ENCODE measurements at places on chromosomes 2 and 18.

DNA sequence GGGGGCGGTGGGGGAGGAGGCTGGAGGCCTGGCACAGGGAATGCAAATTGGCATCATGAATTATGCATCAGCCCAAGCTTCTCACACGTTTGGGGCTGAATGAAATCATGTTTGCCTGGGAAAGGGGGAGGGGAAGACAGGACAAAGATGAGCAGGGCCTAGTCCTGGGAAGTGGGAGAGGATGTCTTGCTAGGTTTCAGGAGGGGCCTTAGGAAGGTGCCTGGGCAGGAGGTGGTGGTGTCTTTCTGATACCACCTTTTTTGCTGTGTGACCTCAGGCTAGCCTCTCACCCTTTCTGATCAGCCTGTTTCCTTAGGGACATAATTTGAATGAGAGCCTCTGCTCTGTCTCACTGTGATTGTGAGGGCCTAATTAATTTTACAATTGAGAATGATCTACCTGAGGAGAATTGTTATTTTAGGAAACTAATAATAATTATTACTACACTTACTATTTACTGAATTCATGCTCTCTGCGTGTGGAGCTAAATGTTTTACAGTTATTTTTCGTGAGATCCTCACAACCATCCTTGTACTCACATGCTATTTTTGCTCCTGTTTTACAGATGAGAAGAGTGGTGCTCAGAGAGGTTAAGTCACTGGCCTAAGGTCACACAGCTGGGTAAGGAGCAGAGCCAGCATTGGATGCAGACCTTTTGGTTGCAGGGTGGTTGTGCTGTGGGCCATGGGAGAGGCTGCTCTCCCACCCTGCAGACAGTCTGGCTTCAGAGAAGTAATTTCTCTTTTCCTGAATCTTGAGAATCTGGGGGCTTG lies 39.6 kb downstream of the INHBB start:
- DNase-seq: no peak

DNA sequence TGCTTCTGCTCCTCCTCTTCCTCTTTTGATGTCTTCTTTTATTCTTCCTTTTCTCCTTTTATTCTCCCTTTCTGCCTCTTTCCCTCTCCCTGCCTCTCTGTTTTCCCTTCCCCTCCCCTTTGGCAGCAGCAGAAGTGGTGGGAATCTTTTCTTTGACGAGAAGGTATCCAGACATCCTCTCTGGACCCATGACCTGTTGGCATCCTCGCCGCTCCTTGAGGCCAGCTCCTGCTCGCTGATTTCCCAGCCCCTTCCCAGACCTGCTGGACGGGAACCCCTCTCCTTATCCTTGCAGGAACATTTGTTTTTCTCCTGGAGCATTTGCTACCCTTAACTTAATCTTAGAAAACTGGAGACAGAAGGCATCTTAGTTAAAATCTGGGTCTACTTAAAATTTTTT lies 130.5 kb downstream of the LPIN1 start:
- no peak for DNase-seq

DNA sequence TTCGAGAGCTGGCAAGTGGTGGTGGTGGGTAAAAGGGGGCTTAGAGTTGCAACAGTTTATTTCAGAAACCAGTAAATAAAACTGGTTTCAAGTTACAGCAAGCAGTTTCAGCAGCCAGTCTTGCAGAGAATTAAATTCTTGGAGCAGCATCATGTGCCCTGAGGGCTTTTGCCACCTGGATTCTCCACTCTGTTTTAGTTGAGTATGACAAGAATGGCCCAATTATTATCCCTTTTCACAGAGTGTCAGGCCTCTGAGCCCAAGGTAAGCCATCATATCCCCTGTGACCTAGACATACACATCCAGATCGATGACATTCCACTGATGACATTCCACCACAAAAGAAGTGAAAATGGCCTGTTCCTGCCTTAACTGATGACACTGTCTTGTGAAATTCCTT lies 72.8 kb upstream of the FANCL start:
- DNase-seq: no peak

GRCh38 chr2:184532551-184532950 lies 65.8 kb upstream of the ZNF804A start:
- no peak for DNase-seq

- no peak for DNase-seq
These were observed 34.7 kb upstream of the CALCRL start for GRCh38 chr2:187482796-187483195.

GRCh38 chr2:238872026-238872425 lies 24.1 kb downstream of the TWIST2 start:
- DNase-seq: no peak

DNA sequence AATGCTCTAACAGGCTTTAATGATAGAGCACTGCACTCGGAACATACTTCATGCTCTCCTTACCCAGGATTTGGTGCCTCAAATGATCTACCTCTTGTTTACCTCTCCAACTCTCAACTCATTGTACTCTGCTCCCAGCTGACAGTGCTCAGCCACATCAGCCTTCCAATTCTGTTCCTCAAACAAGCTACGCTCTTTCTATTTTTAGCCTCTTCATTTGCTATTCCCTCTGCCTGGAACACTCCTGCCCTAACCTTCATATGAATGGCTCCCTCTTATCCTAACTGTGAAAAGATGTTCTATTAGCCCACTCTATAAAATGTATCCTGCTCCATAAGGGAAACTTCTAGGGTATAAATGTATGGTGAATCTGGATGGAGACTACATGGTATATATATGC lies 42.5 kb downstream of the PIGN start:
- DNase-seq: no peak

DNA sequence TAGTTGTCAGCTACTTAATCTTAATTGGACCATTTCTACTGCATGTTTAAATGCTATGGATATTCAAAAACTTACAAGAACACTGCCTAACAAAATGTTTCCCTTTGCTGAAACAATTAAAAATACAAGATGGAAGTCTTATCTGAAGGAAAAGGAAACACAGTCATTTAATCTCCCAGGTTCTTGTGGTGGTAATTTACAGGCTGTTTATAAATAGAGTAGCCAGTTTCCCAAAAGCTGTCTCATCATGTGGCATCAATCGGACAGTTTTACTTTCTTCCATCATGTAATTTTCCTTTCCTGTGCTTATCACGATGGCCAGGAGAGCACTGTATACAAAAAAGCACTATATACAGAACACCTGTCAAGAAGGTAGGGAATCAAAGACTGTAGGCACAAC lies 368.1 kb downstream of the ZEB2 start:
- DNase-seq: no peak

- DNase-seq: no peak
These were observed 11.3 kb downstream of the AGPS start for GRCh38 chr2:177403838-177404237.

DNA sequence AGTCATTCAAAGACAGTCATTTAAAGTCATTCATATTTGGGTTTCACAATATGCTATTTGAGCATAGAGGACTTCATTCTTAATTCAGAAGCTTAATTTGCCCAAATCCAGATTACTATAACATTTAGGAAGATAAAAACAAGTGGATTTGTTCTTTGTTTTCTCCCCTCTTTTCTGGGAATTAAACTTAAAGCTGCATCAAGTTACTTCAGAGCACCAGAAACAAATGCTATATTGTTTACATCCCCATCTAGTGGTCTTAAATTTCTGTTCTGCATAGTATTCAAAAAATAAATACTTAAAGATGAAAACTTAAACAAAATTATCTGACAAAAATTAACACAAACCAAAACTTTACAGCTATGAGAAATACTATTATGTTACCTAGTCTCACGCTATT lies 34.7 kb upstream of the MARCHF7 start:
- DNase-seq: no peak

DNA sequence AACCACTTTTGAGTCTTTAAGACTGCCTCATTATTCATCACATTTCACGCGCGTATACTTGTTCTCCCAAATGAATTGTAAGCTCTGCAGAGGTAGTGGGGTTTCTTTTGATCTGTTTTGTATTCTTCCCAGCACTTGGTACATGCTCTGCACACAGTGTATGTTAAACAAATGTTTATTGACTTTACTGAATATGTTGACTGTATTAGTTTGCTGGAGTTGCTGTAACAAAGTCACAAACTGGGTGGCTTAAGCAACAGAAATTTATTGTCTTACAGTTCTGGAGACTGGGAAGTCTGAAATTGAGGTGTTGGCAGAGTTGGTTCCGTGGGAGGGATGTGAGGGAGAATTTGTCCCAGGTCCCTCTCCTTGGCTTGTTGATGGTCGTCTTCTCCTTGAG lies 65.1 kb downstream of the CDK15 start:
- DNase-seq: no peak

DNA sequence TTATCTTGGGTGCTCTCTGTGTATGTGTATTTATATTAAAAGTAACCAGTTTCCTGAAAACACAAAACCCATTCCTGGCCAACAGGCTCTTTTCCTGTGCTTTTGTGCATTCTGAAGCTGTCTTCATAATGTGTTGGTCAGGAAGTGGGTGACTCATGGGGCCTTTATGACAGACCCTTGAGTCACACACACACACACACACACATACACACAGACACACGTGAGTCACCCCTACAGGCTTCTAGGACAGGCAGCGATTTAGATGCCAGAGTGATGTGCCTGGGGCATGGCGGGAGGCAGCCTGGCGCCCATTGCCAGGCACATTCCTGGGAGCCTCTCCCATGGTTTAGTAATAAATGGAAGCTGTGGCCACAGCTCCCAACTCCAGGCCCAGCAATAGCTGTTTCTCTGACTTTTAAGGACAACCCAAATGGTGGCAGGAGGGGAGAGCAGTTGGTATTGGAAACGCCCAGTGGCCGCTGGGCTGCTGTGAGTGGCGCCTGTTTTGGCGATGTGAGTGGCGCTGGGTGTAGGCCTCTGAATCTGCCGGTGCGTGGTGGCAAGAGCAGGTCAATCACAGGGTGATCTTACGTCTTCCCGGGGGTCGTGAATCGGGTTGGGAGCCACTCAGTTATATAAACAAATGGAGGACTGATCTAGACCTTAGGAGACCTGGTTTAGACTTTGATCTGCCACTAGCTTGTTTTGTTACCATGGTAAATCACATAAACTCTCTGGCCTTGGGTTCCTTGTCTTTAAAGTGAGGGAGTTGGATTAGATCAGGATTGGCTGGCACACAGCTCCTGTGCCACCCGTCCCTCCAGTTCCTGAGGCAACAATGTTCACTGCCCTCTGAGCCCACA lies 150.7 kb upstream of the DLX2 start:
- DNase-seq: peak; percentile 74

- DNase-seq: no peak
These were observed 269.9 kb downstream of the EXOC6B start for GRCh38 chr2:72555943-72556342.

DNA sequence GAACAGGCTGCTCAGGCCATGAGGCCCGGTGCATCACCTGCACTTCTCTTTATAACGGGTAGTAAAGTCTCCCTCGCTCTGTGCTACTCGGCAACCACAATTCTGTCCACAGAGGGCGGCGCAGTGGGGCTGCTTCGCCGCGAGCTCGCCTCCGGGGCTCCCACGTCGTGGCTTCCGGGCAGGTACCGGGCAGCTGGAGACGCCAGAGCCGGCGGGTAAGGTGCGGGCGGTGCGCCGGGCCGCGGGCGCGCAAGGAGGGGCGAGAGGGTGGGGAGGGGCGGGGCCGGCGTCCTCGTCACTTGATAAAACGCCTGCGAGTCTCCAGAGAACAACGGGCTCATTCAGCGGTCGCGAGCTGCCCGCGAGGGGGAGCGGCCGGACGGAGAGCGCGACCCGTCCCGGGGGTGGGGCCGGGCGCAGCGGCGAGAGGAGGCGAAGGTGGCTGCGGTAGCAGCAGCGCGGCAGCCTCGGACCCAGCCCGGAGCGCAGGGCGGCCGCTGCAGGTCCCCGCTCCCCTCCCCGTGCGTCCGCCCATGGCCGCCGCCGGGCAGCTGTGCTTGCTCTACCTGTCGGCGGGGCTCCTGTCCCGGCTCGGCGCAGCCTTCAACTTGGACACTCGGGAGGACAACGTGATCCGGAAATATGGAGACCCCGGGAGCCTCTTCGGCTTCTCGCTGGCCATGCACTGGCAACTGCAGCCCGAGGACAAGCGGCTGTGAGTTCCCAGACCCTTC lies at the start of gene ITGA6:
ITGA6 (plus strand) TSS at position 331 of the 734 bp plus-strand sequence.
- DNase-seq: peak; percentile 94

DNA sequence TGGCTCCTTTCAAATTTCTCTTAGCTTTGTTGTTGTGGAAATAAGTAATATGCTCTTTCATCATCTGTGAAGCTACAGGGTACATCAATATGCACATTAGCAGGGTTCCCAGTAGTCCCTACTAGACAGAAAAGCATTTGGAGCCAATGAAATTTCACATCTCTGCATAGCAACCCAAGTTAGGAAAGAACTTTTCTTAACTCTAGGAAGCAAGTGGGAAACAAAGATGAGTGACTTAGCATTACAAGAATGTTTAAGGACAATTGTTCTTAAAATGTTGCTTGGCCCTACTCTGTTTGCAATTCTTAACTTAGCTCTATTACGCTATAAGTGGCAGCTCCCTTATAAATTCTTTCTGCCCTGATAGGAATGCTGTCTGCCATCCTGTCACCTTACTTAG lies 39.6 kb downstream of the ZEB2 start:
- no peak for DNase-seq

DNA sequence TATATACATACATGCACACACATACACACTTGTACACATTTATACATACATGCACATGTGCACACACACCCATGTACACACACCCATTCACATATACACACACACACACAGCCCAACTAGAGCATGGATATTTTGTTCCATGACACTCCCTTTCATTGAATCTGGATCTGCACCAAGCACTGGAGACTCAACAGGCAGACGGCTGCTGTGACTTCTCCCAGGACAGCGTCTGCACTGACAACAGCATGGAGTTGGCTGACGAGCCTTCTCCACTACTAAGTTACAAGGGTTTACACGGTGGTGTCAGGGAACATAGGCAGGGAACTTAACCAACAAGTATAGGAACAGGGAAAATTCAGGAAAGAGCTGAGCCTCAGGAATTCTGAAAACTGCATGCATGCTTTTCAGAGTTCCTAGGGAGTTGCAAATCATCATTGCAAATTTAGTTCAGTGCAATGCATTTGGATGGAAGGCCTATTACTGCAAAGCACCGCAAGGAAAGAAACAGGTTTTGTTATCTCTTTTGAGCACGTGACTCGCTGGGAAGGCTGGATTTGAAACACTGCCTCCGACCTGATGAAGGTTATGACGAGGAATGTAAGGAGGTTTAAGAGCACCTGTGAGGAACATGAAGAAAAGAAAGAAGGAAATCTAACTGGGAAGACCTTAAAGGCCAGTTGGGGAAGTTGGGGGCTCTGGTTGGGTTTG lies 35.9 kb downstream of the TMEM18 start:
- DNase-seq: no peak

- DNase-seq: no peak
These were observed 32.1 kb downstream of the CYTIP start for GRCh38 chr2:157411624-157412336.
